Substantia nigra (tissue), 51 donors: ENCODE measurements at places on chromosomes 16 and 17.

GRCh38 chr17:17765359-17766076 is 71.3 kb downstream of the SREBF1 start:
- DNase-seq = no peak

GRCh38 chr16:8293413-8293812 is 296.9 kb downstream of the TMEM114 start:
- DNase-seq = no peak

DNA sequence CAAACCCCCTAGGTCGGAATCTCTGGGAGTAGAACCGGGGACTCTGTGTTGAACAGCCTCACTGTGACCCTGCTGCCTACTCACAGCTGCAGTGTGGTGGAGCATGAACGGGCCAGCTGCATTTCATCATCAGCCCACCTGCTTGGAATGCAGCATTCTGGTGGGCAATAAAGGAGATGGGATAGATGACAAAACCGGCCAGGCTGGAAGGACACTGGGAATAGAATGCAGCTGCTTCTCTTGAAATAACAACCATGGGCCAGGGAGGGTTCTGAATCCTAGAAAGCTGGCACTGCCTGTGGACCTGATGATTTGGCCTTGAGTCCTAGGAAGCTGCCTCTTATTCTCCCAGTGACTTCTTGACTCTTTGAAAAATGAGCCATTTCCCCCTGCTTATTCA is 23.5 kb downstream of the CFAP97D1 start:
- no peak for DNase-seq

- no peak for DNase-seq
These were observed 5.2 kb upstream of the DLX4 start for GRCh38 chr17:49963626-49964302.

DNA sequence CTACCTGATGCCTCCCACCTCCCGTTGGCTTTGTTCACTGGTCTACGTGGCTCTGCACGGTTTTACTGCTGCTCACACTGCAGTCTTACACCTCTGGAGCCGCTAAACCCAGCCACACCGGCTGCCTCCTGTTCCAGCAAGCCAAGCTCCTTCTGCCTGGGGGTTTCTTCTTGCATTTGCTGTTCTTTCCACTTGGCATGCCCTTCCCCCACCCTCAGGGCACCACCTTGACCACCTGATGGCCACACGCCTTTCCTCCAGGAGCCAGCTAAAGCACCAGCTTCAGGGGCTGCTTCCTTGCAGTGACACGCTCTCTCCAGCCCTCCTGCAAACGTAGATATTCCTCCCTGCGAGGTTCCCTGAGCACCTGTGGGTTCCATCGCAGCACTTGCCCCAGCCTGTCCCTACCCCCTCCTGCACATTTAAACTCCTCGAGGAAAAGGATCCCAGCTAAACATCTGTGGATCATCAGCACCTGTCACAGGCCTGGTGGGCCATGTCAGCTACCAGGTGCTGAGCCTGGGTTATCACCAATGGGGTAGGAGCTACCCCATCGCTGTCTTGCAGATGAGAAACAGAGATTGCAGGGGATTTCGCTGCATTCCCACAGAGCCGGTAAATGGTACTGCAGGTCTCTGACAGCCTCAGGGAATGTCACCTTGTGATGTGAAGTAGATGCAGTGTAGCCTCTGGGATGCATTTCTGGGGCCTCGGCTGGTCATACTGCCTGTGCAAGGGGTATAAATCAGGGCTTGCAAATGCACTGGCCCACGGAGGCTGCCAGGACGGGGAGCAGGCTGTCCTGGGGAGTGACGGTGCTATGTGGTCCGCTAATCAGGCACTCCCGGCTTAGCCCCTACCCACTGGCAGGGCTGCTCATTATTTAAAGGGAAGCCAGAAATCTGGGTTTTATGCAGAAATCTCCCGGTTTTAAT is 285.2 kb downstream of the CPPED1 start:
- DNase-seq = no peak

DNA sequence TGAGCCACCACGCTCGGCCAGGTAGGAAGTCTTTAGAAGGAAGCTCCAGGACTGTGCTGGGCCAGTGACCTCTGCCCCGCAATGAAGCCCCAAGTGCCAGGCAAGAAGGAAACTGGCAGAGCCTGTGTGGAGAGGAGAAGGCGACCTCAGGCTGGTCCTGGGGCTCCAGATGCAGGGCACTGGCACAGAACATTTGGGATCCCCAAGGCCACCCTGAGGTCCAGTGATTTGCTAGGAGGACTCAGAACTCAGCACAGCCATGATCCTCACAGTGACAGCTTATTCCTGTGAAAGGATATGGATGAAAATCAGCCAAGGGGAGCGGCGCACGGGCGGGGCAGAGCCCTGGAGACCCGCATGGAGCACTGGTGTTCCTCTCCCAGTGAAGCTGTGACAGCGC is 24.1 kb downstream of the MGAT5B start:
- no peak for DNase-seq

DNA sequence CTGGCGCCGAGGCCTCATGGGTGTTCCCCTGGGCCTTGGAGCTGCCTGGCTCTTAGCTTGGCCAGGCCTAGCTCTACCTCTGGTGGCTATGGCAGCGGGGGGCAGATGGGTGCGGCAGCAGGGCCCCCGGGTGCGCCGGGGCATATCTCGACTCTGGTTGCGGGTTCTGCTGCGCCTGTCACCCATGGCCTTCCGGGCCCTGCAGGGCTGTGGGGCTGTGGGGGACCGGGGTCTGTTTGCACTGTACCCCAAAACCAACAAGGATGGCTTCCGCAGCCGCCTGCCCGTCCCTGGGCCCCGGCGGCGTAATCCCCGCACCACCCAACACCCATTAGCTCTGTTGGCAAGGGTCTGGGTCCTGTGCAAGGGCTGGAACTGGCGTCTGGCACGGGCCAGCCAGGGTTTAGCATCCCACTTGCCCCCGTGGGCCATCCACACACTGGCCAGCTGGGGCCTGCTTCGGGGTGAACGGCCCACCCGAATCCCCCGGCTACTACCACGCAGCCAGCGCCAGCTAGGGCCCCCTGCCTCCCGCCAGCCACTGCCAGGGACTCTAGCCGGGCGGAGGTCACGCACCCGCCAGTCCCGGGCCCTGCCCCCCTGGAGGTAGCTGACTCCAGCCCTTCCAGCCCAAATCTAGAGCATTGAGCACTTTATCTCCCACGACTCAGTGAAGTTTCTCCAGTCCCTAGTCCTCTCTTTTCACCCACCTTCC is 7.9 kb downstream of the HIRIP3 start:
- no peak for DNase-seq

DNA sequence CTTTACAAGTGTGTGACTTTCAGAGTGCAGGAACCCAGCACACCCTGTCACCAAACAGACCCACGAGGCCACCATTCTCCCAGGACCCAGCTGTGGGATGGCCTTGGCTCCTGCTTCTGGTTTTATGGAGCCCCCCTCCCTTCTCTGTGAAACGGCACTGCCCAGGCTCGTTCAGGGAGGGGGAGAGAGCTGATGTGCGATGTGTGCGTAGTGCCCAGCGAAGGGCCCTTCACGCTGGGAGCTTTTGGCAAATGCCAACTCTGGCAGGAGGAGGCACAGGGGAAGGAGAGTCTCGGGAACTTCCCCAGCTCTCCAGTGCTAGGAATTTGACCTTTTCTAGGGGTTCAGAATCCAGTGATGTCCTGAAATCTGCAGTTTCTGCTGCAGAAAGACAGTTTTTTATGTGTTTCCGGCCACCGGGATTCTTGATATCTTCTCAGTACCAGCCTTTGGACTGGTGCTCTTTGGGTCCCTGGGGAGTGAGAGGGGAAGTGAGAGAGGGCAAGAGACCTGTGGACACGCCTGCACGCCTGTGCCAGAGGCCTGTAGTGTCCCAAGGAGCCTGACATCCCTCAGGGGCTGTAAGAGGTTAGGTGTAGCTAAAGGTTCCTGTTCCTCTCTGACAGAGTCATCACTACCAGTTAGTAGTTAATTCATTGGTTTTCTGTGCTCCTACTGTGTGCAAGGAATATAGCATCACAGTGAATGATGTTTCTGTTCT is 45.1 kb downstream of the CMIP start:
- no peak for DNase-seq

DNA sequence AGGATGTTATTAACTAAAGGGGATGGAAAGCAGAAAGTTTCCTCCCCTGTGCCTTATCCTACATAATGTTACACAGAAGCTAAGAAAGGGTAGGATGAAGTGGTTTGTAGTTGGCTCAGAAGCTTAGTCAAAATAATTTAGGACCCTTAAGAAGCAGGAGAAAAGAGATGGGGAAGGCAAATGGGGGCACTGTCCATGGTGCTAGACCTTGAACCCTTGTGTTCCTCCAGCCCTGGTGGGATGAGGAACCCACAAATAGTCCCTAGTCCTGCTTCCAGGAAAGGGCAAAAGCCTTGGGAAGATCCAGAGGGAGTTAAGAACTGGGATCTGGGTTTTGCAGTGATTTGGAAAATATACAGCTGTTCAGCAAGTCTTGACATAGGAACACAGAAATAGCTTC is 54.5 kb downstream of the SLC5A11 start:
- no peak for DNase-seq

DNA sequence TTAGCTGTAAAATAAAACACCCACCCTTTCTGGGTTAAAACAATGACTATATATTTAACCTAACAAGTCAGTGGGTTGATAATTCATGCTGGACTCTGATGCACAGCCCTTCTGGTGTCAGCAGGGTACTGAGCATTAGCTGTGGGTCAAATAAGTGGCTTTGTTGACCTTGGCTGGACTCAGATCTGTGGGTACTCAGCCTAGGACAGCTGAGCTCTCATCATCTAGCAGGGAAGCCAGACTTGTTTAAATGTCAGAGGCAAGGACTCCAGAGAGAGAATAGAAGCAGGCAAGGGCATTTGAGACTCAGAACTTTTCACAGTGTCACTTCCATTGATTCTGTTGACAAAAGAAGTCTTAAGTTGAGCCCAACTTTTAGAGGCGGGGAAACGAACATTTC is 1063.8 kb upstream of the CDH8 start:
- no peak for DNase-seq

DNA sequence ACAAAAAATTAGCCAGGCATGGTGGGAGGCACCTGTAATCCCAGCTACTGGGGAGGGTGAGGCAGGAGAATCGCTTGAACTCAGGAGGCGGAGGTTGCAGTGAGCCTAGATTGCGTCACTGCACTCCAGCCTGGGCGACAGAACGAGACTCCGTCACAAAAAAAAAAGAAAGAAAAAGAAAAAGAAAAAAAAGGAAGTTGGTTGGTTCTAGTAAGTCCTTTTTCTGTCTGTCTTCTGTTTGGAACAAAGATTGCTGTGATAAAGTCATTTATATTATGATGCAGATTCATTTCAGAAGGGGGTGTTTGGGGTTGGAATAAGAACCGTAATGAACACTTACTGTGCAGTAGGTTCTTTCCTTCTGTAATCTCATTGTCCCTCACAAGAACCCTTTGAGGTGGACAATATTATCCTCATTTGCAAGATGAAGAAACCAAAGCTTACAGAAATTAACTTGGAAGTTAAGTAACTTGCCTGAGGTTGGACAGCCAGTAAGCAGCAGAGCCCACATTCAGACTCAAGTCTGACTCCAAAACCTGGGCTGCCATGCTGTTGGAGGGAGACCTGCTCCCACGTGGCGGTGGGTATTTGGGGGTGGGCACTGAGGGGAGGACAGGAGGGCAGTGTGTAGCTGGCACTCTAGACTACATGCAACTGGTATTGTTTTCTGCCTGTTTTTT is 10.3 kb downstream of the MINK1 start:
- DNase-seq = no peak

DNA sequence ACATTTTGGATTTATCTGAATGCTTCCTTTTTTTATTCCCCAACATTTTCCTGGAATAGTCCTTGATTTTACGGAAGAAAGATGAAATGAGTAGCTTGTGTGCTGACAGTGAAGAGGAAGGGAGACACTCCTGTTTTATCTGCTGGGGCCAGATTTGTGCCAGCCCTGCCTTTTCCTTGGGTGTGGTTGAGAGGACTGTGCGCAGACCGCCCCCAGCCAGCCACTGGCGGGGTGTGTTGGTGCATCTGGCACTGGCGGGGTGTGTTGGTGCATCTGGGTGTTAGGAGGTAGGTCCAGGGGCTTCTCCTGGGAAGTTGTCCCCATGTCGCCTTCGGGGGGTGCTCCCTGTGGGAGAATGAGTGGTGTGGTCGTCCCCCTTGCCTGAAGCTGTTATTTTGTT is 39.5 kb downstream of the RAP1GAP2 start:
- DNase-seq = no peak

GRCh38 chr16:55508941-55509931 is at the start of gene LPCAT2:
LPCAT2 (plus strand) TSS chr16:55509072; CDS start chr16:55509182, 110 bp downstream.
- peak; percentile 73 for DNase-seq

- no peak for DNase-seq
These were observed 29.6 kb upstream of the PVALEF start for GRCh38 chr17:81135505-81136278.

DNA sequence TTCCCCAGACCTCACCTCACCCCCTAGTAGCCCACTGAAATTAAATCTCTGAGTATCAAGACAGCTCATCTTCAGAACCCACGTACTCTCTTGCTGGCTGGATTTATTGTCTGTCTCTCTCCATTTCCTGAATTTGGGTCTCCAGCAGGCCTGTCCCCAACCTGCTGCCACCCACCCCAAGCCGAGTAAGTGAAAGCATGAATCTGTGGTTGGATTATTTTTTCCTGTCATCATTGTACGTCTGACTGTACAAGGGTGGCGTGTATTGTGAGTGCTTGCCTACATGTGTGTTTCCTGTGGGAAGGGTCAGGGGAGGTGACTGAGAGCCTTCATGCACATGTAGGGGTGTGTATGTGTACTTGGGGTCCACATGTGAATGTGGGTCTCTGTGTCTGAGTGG is 5.4 kb downstream of the TNP2 start:
- no peak for DNase-seq

DNA sequence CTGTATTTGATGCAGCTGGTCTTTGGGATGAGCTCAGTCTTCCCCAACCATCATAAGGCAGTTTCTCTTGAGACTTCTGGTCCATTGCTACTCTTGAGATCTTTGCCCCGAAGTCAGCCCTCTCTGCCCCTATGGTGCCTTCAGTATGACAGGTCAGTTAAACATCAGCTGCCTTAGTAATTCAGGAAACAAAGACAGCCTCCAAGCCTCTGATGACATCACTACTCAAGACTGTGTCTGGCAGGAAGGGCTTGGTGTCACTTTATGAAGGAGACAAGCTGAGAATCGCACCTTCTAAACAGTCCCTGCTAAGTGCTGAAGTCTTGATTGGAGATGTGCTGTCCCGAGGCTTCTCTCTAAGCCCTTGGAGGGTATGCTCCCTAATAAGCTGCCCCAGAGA is 104.9 kb upstream of the TBX2 start:
- no peak for DNase-seq

- DNase-seq = peak; percentile 80
These were observed 192.9 kb upstream of the DYNLRB2 start for GRCh38 chr16:80347900-80348299.

DNA sequence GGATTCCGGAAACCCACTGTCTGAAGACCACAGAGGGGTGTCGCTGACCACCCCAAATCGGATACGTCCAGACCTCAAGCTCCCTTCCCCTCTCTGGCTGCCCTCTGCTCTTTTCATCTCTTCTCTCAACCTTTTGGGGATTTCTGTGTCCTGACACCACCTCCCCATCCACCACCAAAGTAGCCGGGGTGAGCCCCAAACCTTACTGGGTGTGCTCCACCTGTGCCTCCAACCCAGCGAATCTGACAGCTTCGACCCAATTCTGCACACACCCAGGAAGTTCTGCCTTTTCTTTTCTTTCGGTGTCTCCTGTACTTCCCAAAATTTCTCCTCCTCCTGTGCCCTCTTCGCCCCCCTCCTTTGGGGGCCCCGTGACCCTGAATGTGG is 534 bp downstream of the KCTD11 start:
- no peak for DNase-seq

GRCh38 chr17:8152112-8152775 is at the start of gene PER1:
PER1 (minus strand) TSS chr17:8152404; CDS start chr17:8150706, 1,698 bp downstream.
- peak; percentile 97 for DNase-seq
